ENCODE measurements at places on chromosomes 4 and X. TPM values are rescaled to one million over a fixed set of nuclear protein-coding genes. Genes with fewer than 3 reads are reported as not detected.

The SSX5 gene
- not detected for total RNA-seq

- H3K4me1 ChIP-seq = no peaks in the 10 kb centered on the region
- H3K27ac ChIP-seq = no peak overlapping the region
- H3K4me3 ChIP-seq = no peak overlapping the region
- peaks cover 11% of the 10 kb centered on the region for H3K27me3 ChIP-seq
- no peaks in the 10 kb centered on the region for H3K36me3 ChIP-seq
These were observed 16.8 kb downstream of the SPARCL1 start for GRCh38 chr4:87512400-87512799.

The CNGA2 gene
- not detected for total RNA-seq

DNA sequence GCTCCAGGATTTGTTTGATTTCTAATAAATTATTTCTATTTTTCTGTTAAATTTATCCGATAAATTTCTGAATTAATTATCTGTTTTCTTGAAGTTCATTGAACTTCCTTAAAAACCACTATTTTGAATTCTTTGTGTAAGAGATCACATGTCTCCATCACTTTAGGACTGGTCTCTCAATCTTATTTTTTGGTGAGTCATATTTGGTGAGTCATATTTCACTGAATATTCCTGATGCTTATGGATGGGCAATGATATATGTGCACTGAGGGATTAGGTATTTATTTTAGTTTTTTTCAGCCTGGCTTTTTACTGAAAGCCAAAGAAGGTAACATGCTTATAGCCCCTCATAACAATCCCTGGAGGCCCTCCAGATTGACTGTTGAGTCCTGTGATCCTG is 48.5 kb upstream of the IL15 start:
- H3K4me3 ChIP-seq = no peak overlapping the region
- no peak overlapping the region for H3K27ac ChIP-seq
- H3K36me3 ChIP-seq = no peaks in the 10 kb centered on the region
- H3K27me3 ChIP-seq = no peaks in the 10 kb centered on the region

DNA sequence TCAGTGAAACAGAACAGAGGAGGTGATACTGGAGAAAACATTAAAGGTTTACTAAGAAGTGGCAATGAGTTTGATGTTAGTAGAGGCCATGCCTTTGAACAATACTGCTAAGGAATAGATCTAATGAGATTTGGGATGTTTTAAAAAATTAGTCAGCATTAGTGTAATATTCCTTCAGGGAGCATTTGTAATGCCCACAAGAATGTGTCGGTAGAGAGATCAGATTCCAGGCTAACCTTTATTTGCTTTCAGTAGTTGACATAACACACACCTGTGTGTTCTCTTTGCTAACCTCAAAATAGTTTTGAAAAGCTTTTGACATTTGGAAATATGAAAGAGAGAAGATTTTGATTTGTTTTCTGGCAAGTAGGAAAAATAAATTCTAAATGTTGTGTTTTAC is 328.8 kb downstream of the BMPR1B start:
- no peaks in the 10 kb centered on the region for H3K36me3 ChIP-seq
- H3K4me3 ChIP-seq = no peak overlapping the region
- DNase-seq = no peak
- H3K4me1 ChIP-seq = peaks cover 6% of the 10 kb centered on the region

The PTTG2 gene
- not detected for total RNA-seq
